Posterior cingulate gyrus (tissue), 11 donors: ENCODE measurements at places on chromosomes 1 and 21.
A peak's percentile ranks its signal among the peaks of the same experiment; 100 is the strongest.

DNA sequence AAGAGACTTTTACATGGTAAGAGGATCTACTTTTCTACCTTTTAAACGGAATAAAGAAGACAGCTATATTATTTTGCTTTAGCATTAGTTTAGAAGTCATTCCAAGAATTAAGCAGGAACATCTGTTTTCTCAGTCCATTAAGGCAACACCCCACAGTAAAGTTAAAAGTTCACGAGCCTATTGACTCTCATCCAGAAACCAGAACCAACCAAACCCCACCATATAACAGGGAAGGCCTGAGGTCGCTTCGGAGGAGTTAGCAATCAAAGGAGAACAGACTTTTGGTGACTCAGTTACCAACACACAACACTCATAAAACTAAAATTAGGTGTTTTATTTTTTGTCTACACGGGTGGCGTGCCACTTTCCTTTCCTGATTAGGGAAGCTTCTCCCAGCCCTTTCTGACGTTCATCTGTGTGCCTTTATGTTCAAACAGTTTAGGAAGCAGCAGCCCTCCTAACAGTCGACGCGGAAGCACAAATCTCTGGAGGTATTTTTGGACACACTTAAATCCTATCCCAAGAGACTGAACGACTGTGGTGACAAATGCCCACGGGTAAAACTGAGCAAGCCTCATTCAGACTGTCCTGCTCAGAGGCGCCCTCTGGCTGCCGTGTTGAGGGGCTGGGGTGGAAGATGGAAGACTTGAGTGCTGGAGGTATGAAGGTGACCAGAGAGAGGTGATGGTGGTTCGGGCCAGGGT lies 8.6 kb upstream of the PLA2G2C start:
- peak; percentile 55 for DNase-seq

GRCh38 chr1:210264496-210265380 lies 32.1 kb downstream of the SERTAD4 start:
- DNase-seq = no peak

DNA sequence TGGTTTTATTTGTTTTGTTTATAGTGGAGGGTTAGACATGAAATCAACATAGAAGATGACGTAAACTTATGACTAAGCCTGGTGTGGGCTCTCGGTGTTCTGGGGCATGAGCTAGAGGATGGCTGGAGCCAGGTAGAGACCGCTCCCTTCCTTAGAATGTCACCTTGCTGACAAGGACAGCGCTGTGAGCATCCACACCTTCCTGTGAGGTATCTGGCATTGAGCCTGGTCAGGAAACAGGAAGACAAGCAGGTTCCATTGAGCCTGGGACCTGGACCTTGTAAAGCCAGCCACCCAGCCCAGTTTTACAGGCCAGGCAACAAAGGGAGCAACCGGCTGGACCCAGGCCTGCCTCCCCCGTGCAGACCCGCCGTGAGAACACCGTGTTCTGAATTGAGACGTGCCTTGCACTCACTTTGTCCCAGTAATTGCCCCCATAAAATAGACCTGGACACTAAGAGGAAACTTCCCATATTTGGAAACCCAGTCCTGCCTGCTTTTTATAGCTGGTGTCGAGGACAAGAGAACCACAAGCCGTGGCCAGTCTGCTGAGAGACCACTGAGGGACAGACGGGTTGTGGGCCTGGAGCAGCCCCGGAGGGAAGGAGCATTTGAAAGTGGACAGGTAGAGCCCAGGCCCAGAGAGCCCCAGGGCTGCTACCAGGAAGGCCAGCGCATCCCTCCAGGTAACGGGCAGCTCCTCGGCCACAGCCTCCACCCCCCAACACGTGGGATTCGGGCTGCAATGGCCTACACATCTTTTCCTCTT lies 78.0 kb downstream of the PDE9A start:
- DNase-seq = no peak

DNA sequence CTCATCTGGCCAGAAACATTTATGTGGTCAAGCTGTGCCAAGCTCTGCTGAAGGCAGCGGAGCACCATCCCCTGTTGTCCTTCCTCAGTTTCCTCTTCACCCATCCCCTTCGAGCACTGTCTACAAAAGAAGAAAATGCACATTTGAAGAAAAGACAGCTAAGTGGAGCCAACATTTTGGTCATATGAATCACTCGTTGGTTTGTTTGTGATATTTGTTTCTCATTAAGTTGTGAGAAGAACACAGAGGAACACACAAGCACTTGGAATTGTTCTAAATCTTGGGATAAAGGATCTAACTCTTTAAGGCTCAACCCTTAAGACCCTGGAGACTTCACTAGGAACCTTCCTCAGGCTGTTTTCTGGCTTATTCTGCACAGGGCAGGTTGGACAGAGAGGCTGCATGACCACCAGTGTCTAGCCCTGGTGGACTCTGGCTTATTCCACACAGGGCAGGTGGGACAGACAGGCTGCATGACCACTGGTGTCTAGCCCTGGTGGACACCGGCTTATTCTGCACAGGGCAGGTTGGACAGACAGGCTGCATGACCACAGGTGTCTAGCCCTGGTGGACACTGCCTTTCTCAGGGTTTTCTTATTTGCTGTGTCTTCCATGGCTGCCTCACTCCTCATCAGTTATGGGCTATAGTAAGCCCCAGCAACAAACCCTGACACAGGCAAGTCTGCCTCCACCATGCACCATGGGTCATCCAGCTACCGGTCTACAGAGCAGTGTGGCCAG lies 35.3 kb upstream of the COL6A2 start:
- no peak for DNase-seq

GRCh38 chr1:48248356-48248755 lies 25.8 kb downstream of the SLC5A9 start:
- no peak for DNase-seq

GRCh38 chr1:220943319-220943996 lies 64.2 kb downstream of the HLX start:
- no peak for DNase-seq

GRCh38 chr1:52159033-52159789 lies 17.3 kb downstream of the ZFYVE9 start:
- DNase-seq = no peak

DNA sequence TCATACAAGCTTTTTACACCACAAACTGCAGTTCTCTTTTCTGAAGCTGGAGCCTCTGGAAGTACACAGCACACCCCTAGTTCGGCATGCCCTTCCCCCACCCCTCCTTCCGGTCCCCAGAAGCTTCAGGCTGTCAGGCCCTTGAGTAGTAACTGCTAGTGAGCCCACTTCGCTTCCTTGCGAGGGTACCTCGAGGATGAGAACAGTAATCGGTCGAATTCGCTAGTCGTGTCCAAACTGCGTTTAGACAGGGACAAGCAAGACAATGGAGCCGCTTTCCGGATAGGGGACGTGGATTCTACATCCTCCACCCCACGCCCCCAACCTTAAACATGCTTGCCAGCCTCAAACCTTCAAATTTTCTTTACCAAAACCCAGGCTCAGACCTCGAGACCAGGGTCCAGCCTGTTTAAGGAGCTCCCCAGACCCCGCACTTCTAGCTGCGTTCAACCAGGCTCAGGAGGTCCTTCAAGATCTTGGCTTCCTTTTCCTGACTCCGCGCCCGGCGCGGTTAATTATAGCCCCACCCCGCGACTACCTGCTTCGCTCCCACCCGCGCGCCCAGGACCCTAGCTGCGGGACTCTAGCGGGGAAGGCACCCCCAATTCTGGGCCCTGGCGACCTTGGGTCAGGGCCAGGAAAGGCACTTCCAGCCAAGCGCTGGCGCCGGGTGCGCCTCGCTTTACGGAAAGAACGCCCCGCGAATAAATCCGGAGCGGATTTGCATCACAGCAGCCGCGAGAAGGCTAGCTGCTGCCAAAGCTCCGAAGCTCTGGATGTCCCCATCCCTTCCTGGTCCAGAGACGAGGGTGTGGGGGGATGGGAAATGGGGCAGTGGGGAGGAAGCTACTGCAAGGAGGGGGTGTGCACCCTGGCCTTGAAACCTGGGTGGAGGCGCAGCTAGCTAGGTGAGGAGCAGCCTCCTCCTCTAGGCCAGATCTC lies 8.1 kb upstream of the TSPAN1 start:
- DNase-seq = no peak

- peak; percentile 61 for DNase-seq
Observed at GRCh38 chr21:42847051-42847707, 32.2 kb downstream of the WDR4 start.

- DNase-seq = no peak
Observed at GRCh38 chr21:38377165-38378088, 120.6 kb downstream of the KCNJ15 start.

DNA sequence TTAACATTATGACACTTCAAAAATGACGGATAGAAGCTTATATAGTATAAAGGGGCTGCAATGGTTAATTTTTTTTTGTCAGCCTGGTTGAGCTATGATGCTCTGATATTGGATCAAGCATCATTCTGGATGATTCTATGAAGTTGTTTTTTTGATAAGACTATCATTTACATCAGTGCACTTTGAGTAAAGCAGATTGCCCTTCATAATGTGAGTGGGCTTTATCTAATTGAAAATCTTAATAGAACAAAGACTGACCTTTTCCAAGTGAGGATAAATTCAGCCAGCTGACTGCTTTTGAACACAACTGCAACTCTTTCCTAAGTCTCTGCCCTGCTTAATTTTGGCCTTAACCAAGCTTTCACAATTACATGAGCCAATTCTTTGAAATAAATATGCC lies 1476.2 kb downstream of the NCAM2 start:
- no peak for DNase-seq

DNA sequence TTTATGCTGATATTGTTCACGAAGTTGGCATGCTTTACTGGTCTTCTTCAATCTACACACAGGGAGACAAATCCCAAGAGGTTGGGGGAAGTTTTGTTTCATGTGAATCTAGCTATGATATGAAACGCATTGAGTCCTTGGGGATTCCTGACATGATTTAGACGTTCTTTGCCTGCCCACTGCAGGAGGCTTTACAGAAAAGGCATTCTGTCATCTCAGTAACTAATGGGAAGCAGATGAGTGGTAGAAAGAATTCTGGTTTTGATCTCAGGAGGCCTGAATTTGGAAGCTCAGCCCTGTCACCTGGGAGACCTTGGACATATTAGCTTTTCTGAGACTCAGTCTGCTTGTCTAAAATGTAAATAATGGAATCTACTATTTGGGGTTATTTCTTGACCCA lies 383.0 kb upstream of the NFIA start:
- DNase-seq = no peak

DNA sequence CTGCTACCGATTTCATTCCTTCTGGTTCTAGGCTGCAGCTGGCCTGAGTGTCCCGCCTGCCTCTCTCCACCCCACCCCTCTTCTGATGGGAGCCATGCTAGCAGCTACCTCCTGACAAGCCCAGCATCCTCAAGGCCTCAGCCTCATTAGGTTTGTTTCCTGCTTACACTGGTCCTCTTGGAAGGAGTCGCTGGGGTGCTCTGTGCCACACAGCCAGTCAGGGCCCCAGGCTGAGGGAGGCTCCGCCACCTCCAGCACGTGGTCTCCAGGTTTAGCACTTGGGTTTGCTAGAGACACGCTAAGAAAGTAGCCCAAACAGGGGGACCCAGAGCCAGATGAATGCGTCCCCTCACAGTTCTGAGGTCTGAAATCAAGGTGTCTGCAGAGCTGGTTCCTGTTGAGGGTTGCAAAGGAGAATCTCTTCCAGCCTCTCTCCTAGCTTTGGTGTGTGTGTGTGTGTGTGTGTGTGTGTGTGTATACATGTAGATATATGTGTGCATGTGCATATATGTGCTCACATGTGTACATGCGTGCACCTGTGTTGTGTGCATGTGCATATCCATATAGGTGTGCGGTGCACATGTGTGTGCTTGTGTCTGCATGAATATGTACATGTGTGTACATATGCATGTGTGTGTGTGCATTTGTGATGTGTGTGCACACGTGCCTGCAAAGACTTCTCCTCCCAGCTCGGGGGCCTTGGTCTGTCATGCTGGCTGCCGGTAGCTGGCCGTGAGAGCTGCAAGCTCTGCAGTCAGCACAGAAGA lies 301.1 kb upstream of the AJAP1 start:
- DNase-seq = peak; percentile 55

DNA sequence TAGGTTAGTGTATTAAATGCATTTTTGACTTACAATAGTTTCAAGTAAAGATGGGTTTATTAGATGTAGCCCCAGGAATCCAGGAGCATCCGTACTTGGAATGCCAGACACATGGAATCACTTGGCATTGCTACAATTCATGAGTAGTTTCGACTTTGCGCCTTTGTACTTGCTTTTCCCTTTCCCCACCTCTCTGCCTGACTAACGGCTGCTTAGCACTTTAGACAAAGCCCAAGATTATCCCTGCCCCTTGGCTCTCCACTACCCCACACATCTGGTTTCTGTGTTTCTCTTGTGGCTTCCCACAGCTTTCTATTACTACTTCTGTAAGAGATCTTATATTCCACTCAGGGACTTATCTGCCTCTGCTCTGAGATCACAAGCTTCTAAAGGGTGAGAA lies 397.7 kb upstream of the POU3F1 start:
- DNase-seq = no peak

DNA sequence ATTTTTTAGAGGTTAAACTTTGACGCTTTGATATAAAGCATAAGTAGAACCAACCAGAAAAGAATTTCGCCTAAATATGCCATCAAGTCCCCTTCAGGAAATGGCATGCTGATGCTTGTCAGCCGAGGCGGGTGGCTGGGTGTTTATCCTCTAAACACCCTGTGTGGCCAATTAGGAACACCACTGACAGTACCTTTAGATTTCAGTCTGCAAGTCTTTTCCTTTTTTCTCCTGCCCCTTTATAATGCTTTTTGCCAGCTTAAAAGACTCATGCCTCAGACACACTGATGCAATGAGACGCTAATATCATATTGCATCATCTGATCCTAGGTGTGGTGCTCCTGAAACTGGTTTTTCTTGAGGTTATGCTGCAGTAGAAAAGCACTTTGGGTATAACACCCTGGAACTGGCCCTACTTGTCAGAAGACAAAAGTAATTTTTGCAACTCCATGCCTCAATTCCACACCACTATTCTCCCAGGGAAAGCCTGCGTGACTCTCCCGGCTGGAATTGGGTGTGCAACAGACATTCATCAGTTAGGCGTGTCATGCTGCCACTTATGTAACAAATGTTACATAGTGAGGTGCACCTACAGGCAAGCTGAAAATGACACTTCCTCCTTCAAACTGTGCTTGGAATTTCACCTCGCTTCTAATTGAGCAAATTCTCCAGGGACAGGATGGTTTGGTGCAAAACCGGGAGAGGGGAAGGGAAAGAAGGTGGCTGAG lies 2.0 kb upstream of the RCC2 start:
- no peak for DNase-seq

DNA sequence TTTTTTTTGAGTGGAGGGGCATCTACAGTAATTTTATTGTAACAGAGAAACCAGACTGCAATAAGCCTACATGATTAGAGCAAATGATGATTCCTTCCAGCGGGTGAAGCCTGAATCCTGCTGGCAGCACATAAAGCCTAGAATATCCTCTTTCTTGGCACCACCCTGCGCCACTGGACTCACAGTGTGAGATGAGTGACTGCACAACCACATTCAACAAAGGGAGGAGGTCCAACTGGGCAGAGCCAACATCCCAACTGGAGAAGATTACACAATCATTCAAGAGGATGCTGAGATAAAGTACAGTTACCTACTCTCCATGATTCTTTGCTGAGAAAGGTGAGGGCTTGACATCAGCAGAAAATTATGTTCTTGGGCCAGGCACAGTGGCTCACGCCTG lies 67.4 kb downstream of the TNFSF4 start:
- DNase-seq = no peak

GRCh38 chr1:231857609-231858135 lies 231.1 kb downstream of the DISC1 start:
- DNase-seq = no peak

- peak; percentile 12 for DNase-seq
Observed at GRCh38 chr1:162070094-162070748, 730 bp downstream of the NOS1AP start.
